Epithelial cell of esophagus (primary cell): ENCODE measurements at places on chromosomes 3 and 15.

DNA sequence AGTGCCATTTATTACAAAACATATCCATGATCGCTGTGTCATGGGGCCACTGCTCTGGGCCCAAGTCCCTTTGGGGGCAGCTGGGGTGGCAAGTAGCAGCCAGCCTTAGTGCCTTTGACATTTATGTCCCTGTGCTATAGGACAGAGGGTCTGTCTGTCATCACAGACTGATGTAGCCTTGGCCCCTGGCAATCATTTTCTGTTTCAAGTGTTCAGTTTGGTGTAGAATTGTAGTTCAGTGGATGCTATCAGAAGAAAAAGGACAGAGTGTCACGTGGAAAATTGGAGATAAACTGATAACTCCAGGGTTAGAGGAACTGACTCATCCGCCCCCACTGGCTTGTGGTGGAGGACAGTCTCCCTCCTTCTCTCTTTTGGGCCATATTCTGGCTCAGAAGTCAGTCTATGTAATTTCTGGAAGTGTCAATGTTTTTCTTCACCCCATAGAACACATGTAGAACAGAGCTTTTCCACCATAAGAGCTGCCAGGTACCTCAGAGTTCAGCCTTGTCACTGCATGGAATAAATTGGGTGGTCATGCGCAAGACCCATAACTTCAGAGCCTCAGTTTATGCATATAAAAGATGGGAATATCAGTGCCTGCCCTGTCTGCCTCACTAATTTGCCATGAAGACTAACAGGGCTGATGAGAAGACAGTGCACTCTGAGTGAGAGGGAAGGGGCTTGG, 4.5 kb upstream of the MRPS22 start:
- DNase-seq: no peak

GRCh38 chr3:37945156-37945806, 45.3 kb upstream of the VILL start:
- no peak for DNase-seq

- no peak for DNase-seq
These were observed 17.1 kb downstream of the ADCY5 start for GRCh38 chr3:123431658-123432324.

DNA sequence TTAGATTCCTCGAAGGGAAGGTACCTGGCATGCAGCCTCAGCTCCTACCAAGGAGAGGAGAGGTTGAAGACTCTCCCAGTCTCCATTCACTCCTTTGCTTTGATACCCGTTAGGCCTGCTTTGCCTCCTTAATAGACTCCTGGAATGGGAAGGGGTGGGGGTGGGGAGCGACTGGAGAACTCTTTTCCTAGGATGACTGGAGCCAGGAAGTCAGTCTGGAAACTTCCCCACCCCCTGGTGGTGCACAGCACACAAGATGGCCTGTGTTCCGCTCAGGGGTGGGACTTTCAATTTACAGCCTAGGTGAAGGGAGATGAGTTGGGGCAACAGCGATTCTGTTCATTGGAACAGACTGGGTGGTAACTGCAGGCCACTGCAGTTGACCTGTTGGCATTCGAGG, 21.4 kb upstream of the CELF6 start:
- DNase-seq: no peak

DNA sequence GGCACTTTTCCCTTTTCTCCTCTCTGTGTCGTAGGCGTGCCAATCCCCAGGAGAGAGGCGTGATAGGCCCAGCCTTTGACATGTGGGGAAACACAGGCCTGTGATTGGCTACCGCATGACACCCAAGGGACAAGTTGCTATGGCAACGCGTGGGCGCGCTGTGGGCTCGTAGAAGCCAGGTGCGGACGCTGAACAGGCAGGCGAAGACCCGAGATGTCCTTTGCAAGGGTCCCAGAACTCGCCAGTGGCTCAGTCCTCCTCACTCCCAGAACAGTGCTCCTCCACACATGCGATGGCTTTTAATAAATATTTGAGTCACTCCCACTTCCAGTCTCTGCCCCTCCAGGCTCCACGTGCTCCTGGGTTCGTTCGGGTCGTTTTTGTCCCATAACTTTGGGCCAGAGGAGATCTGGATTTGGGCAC, 4.2 kb downstream of the SLC51B start:
- peak; percentile 94 for DNase-seq

DNA sequence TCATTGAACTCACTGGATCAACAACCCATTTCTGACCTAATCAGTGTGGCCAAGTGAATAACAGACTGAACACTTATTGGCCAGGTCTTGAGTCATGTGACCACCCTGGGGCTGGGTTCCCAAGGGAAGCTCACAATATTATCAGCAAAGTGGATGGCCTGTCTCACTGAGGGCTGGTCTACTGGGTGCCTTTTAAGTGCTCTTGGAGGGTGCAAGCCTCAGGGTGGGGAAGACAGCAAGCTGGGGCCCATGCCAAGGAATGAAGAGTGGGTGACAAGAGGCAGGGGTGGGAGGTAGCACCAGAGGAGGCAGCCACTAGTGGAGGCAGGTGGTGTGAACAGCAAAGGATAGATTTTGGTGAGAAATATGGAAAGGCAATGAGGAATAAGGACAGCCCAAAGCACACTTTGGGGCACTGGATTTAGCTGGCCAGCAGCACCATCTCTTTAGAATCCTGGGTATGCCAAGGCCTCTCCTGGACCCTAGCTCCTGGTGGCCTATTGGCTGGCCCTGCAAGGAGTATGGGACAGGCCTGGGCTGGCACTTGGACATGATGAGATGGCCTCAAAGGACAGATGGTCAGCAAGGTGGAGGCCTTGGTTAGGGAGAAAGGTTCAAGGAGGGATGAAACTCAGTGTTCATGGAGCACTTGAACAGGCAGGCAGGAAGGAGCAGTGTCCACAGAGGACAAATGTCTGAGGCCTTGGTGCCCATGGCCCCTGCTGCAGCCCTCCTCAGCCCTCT, 34.2 kb downstream of the HMCES start:
- DNase-seq: peak; percentile 17

GRCh38 chr15:75154461-75155062, 47.1 kb upstream of the C15orf39 start:
- DNase-seq: no peak

DNA sequence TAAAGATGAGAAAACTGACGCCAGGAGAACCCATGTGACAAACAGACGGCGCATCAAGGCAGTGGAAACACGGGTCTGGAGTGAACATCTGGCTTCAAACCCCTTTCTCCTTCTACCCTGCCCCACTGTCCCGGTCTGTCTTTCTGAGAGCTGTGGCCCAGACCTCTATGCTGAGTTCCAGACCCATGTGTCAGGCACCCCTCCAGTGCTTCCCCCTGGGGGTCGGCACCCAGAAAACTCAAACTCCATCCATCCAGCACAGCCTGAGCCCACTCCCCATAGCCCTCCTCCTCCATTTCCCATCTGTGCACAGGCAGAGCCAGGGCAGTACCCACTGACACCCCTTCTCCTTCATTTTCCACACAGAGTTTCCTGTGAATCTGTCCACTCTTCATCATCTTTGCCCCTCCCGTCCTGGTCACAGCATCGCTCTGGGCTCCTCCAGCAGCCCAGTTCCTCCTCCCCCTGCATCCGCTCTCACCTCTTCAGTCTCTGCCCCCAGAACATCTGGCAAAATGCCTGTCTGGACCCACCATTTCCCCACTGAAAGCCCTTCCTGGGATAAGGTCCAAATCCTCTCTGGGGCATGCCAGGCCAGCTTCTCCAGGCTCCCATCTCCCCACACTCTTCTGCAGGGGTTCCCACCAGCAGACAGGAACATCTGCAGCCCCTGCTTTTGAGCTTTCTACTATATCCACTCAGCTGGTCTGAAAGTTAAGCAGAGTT, 2.9 kb downstream of the FAM240A start:
- DNase-seq: no peak

GRCh38 chr3:16849229-16849628, 35.5 kb upstream of the PLCL2 start:
- DNase-seq: peak; percentile 23

DNA sequence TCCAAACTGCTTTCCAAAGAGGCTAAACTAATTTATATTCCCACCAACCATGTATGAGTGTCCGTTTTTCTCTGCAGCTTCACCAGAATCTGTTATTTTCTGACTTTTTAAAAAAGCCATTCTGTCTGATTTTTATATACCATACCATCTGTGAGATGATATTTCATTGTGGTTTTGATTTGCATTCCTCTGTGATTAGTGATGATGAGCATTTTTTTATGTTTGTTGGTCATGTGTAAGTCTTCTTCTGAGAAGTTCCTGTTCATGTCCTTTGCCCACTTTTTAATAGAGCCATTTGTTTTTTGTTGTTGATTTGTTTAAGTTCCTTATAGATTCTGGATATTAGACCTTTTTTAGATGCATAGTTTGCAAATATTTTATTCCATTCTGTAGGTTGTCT, 179.4 kb upstream of the ALCAM start:
- peak; percentile 16 for DNase-seq
